Central memory CD4-positive, alpha-beta T cell (primary cell): ENCODE measurements at places on chromosomes 13 and 19.
A peak's percentile ranks its signal among the peaks of the same experiment; 100 is the strongest.

GRCh38 chr13:23985060-23985459, 87.8 kb upstream of the C1QTNF9B start:
- DNase-seq = no peak

DNA sequence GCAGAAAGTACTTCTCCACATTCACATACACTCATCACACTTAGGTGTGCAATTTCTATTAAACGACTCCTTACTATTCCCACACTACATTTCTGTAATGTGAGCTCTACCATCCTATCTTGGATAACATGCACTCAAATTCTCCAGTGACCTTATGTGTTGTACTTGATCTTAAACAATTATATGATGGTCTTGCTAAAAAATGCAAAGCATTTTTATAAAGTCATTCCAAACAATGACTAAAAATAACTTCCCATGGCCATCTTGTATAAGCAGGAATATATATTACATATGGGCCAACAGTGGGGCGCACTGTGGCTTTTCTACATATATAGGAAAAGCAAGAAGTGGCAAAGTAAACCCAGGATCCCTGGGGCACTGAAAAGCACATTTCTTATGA, 155.5 kb downstream of the FLT1 start:
- no peak for DNase-seq

DNA sequence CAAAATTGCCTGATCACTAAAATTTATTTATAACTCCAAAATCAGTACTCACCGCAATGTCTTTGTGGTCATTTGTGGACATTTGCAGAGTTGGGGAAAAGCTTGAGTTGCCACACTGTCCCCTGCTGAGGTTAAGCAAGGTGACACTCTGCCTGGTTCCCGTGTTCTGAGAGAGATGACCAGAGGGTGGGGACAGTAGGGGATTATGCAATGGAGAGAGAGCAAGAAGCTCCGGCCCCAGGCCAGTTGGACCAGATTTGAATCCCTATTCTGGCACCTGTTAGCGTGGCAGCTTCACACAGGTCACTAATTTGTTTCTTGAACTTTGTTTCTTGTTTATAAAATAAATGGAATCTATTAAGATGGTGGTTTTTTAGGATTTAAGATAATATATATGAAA, 17.8 kb downstream of the ERCC5 start:
- no peak for DNase-seq

GRCh38 chr19:57813919-57814504, 701 bp downstream of the ZNF552 start:
- no peak for DNase-seq

GRCh38 chr19:11324079-11324661, 15.3 kb downstream of the RAB3D start:
- DNase-seq = no peak

DNA sequence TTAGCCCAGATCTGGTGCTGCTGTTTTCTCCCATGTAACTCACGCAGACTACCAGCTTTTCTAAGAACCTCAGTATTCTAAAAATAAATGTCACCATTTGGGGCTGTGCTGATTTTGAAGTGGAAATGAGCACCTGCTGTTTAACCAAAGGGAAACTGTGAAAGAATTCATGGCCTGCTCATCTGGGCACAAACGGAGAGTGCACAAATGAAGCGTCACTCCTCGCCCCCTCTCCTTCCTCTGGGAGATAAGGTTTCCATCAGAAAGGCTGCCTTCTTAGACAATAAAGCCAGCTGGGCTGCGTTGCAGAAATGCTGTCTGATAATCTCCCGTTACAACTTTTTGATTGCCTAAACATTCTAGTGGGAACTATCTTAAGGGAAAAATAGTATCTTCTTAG, 73.7 kb upstream of the SLC15A1 start:
- no peak for DNase-seq

- DNase-seq = no peak
Observed at GRCh38 chr19:4510435-4511255, 7.6 kb downstream of the PLIN4 start.

DNA sequence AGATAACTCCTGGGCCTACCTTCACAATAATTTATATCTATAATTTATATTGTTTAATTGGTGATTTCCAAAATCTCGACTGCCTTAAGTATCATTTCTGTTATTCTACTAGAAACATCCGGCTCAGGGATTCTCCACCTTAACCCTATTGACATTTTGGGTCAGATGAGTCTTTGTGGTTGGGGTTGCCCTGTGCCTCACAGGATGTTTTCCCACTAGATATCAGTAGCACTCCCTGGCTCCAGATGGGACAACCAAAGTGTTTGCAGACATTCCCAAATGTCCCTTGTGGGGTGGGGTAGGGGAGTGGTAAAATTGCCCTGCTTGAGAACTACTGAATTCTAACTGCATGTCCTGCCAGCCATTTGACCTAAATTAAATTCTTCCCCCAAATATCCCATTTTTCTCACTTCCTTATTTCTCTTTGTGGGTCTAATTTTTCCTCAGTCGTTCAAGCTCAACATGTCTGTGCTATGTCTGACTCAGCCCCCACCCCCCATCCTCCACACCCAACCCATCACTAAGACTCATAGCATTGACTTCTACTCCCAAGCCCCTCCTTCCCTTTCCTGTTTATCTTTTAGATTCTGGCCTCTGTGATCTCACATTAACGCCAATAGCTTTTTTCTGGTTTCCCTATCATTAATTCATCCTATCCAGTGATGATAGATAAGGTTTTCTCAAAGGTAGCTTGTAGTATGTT, 545.1 kb downstream of the EFNB2 start:
- DNase-seq = no peak

DNA sequence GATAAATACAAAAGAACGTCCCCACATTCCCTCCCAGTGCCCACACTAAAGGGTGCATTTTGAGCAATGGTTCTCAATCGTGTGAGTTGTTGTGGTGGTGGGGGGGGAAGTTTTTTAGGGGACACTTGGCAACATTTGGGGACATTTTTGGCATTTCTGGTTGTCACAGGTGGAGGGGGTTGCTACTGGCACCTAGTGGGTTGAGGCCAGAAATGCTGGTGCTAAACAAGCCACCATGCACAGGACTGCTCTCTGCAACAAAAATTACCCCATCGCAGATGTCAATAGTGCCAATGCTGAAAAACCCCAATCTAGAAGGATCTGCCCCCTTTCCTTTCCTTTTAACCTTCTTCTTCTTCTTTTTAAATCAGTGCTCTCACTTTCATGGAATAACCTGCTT, 453.3 kb downstream of the TSHZ3 start:
- DNase-seq = no peak

GRCh38 chr13:50840284-50840683, 3.2 kb downstream of the DLEU7 start:
- DNase-seq = no peak

- DNase-seq = no peak
Observed at GRCh38 chr13:28753946-28754345, 35.2 kb upstream of the SLC46A3 start.

DNA sequence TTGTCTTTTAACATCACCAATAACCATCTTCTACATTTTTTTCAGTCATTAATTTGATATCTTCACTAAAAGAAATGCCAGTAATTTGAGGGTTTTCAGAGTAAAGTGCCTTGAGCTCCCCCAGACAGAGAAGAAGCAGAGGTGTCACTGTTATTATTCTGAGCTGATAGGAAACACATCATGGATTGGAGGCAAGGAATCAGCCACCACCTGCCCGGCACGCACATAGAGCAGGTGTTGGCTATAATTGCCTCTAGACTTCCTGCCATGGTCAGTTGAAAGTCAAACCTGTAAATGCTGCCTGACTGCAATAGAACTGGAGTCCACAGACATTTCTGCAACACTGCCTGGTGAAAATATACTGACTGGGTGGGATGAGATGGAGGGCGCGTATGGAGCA, 776.6 kb downstream of the UQCRFS1 start:
- no peak for DNase-seq

DNA sequence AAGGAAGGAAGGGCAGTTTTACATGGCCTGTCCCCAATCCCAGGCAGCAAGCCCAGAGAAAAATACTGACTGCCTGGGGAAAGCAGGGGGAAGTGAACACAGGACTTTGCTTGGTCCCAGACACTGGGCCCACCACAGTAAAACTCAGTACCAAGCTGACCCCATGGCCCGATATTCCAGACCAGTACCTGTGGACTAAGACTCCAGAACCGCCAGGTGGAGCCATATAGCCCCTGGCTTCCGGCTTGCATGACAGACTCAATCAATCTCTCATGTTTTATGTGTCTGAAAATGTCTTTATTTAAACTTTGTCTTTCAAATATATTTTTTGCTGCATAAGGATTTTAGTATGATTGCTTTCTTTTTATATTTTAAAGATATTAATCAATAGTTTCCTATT, 767.9 kb upstream of the SLITRK6 start:
- no peak for DNase-seq

DNA sequence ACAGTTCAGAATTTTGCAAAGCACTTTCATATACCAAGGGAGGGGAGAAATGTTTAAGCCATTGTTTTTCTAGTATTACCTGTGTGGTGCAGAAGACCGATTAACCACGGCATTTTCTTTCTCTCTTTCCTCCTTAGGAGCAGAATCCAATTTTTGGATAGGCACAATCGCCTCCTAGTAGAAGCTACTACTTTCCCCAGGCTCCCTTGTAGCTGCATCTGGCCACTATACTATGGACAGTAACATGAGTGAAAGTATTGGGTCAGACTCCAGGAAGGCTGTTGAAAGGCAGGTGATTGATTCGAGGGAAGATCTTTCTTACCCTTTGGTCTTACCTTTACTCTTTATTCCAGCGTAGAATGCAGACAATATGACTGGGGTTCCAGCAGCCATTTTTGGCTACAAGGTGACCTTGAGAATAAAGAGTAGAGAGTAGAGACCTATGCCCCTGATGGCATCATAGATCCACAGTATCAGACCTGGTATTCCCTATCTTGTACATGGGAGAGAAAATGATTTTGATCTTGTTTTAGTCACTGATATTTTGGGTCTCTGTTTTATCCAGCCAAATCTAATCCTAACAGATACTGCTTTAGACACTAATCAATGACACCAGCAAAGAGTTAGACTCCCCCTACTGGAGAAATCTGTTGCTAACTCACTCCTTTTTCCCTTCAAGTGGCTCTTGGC, 77.0 kb downstream of the LRRC63 start:
- peak; percentile 58 for DNase-seq

GRCh38 chr19:12484011-12484370, 625 bp downstream of the ZNF709 start:
- DNase-seq = no peak

- DNase-seq = no peak
Observed at GRCh38 chr19:33386361-33386858, 12.9 kb downstream of the CEBPG start.

DNA sequence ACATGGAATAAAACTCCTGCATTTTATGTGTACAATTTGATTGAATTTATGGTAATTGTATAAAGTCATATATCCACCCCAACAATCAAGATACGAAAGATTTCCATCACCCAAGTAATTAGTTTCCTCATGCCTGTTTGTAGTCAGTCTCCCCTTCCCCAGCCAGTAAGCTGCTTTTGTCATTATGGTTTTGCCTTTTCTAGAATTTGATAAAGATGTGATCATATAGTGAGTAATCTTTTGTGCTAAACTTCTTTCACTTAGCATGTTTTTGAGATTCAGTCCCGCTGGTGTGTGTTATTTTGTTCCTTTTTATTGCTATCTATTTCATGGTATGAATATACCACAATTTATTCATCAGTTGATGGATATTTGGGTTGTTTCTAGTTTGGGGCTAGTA, 16.0 kb downstream of the ITM2B start:
- no peak for DNase-seq

DNA sequence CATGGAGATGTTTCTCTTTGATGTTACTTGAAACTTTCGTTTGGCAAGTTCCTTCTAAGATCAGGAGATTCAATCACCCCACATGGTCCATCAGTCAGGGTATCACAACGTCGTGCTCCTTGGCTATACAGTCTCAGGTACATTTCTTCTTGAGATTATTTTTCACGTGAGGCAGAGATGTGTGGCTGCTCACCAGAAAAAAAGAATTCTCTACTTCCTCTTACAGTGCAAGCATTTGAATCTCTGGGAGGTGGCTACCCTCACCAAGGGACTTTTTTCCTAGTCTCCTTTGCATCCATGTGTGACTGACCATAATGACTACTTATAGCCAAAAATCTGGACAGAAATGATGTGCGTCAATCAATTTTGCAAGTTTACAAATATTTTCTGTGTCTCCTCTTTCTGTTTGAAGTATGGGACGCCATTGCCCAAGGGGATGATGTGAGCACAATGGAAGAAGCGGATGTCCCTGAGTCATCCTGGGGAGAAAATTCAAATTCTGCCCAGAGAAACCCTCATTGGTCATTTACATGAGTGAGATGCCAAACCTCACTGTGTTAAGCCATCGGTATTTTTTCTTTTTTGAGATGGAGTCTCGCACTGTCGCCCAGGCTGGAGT, 8.6 kb upstream of the LAIR2 start:
- no peak for DNase-seq

DNA sequence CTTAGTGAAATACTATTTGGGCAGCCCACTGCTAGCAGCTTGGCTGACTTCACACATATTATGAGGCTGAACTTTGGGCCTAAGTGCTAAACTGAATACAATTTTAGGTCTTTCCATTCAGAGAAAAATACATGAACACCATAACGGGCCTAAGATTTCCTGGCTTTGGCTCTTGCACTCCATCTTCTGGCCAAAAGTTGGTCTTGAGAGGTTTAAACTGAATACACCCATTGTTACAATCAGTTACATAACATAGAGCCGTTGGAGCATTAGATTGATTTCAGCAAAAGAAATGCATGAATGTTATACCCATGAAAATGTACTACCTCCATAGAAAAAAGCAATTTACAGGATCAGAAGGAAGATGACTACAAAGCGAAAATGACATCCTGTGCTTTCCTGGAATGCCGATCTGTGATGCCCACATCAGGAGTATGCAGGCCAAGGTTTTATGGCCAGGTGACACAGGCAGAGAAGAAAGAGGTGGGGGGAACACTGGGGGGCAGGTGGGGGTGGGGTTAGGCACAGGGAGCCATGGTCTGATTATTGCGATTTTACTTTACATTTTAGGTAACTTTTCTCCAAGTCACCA, 11.1 kb upstream of the SHISA2 start:
- DNase-seq = peak; percentile 34
